Activated CD8-positive, alpha-beta T cell treated with anti-CD3 and anti-CD28 coated beads, Interleukin-2, amount 10 ng/mL, durations not matched to agents 7 days and 5 days (primary cell): ENCODE measurements at places on chromosomes 3 and 15. TPM values are rescaled to one million over a fixed set of nuclear protein-coding genes. Genes with fewer than 3 reads are reported as not detected.

The MLF1 gene
- 0.53 TPM for total RNA-seq

DNA sequence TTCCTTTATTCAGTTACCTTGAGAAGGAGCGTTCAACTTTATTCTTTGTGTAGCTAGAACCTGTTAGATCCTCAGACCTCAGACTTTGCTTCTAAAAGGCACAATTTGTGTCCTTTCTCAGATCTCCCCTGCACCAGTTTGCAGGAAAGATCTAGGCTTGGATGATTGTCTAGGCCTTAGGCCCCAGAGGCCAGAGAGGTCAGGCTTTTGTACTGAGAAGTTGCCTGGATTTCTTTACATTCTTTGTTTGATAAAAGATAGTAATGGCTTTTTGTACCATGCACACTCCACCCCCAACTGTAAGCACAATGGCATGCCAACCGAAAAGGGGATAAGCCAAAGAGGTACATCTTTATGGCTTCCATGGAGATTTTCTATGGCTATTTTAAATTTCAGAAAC, 719.6 kb upstream of the NR2F2 start:
- no peak for DNase-seq

The MST1 gene
- 3.8 TPM for total RNA-seq

DNA sequence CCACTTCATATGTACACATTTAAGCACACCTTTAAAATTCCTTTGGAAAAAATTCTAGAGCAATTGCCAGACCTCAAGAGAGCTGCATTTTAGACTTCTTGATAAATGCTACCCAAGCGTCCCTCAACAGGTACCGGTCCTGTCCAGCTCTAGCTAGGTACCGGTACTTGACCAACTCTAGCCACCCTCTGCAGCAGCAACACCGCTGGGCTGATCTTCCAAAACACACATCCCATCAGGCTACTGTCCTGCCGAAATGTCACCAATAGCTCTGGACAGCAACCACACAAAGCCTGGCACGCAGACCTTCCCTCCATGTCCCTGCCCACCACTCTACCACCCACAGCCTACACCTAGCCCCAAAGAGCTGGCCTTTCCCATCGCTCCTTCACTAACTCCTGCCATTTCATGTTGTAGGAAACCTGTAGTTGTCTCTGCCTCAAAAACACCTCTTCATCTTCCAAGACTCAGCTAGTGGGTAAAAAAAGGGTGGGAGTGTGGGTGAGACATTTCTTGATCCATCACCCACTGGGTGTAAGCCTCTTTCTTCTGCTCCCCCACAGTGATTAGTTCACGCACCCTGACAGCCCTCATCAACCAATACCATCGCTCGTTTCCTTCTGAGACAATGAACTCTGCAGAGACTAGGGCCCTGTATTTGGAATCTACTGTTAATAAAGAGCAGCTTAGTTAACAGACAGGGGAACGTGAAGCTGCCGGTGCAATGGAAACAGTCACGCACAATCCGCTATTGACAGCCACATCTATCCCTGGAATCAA, 6.8 kb downstream of the CHSY1 start:
- no peak for DNase-seq

- no peak for DNase-seq
These were observed 46.1 kb downstream of the PIK3R4 start for GRCh38 chr3:130700541-130700940.

The CD200 gene
- 1.4 TPM for total RNA-seq

DNA sequence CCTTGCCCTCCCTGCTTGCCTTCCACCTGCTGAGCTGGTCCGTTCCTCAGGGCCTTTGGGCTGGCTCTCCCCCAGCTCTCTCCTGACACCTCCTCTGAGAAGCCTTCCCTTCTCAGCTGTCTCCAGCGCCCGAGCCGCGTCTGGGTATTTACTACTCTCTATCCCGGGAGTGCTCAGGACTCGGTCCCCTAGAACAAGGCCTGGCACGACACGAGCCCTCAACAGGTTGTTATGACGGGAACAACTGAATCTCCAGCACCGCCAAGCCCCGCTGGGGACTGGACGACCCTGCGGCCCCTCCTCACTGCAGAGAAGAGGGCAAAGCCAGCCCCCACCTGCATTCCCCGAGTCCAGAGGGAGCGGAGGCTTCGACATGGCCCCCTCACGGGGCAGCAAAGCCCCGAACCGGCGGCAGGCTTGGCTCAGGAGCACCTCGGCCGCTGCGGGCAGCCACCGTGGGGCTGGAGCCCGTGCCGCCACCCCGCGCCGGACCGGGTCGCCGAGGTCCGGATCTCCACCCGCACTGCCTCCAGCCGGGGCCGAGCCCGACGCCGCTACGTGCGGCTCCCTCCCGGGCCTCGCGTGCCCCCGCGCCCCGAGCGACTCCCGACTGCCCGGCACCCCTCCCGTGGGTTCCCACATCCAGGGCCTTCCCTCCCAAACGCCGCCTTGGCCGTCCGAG, 792 bp downstream of the TPRA1 start:
- peak; percentile 29 for DNase-seq

- peak; percentile 65 for DNase-seq
These were observed 283.1 kb downstream of the FGF12 start for GRCh38 chr3:192444096-192444790.

DNA sequence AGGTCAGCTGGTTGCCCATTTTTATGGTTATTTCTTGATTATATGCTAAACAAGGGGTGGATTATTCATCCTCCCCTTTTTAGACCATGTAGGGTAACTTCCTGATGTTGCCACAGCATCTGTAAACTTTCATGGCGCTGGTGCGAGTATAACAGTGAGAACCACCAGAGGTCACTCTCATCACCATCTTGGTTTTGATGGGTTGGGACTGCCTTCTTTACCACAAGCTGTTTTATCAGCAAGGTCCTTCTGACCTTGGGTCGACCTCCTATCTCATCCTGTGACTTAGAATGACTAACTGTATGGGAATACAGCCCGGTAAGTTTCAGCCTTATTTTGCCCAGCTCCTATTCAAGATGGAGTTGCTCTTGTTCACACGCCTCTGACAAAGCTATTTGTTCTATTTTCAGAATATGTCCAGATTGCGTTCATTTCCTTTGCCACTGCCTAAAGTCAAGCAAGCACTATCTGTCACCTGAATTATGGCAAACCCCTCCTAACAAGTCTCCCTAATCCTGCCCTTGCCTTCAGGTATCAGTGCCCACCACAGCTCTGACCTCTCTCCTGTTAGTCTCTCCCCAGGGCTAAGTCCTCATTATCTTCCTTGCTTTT, 308.5 kb downstream of the ROBO2 start:
- no peak for DNase-seq

The SLITRK3 gene
- not detected for total RNA-seq

DNA sequence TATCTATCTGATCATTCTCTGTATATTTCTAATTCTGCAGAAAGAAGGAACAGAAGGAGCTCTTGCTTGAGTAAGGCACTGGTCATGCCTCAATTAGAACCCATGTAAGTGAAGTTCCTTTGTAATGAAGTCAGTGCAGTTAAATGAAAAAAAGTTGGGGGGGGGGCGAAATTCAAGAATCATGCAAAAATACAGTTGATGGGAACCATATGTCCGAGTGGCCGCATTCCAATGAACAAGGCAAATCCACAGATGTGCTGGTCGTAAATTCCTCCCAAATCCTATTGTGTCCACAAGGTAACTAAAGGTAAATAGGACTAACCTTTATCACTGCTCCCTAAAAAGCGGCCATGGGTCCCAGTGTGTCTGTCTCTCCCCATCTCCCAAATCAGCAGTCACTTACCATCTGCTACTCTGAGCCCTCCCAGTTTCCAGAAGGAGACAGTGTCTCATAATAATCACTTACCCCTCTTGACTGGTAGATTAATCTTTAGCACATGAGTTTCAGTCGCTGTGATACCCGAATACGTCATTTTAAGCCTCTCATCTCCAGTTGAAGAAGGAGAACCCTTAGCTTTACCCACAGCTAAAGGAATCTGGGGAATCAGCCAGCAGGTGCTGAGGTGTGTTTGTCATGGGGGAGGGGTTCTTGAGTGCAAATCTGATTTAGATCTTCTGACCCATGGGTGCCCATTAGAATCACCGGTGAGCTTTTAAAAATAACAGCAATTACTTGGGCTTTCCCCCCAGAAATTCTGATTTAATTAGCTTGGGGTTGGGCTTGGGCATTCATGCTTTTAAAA, 56.3 kb upstream of the EPHB3 start:
- no peak for DNase-seq

GRCh38 chr15:69997813-69998212, 99.9 kb downstream of the TLE3 start:
- no peak for DNase-seq

The LZTFL1 gene
- 6.7 TPM for total RNA-seq

The CELSR3 gene
- total RNA-seq, result 20.2 TPM

DNA sequence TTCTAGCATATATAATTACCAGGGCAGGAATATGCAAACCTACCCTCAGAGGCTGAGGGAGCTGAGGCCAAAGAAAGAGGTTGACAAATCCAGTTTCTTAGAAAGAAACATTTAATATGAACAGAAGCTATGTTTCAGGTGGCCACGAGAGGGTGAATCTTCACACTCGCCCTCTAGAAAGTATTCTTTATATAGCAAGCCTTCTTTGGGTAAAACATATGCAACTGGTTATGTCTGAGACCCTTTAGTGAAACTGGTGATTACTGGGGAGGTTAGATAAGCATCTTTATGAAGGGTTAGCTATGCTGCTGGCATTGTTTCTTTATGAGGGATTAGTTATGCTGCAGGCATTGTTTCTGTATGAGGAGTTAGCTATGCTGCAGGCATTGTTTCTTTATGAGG, 50.7 kb upstream of the GOLGA6L2 start:
- no peak for DNase-seq

DNA sequence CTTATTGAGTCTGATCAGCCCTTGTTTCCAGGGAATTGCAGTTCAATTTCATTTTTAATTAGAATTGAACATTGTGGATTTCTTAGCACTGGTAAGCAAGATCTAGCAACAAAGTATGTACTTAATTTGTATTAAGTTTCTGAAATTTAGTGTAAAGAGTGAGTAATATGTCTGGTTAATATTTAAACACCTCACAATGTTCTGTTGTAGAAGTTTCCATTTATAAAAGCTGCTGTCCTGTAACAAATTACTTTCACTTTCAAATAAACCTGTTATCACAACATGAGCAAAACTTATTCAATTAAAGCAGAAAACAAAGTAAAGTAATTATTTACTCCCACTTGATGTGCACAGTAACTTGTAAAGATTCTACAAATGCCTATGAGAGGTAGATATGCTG, 448.5 kb downstream of the NAALADL2 start:
- DNase-seq, result no peak

GRCh38 chr15:29051422-29051821, 165.6 kb downstream of the APBA2 start:
- DNase-seq, result no peak

- no peak for DNase-seq
These were observed 68.9 kb downstream of the SIDT1 start for GRCh38 chr3:113601240-113601639.

GRCh38 chr15:63460210-63461155, 43.9 kb upstream of the USP3 start:
- no peak for DNase-seq

- no peak for DNase-seq
These were observed 19.8 kb upstream of the STRIT1 start for GRCh38 chr3:155313300-155313699.

- no peak for DNase-seq
These were observed 52.0 kb downstream of the CCR3 start for GRCh38 chr3:46293991-46294833.

- peak; percentile 88 for DNase-seq
These were observed 8.3 kb downstream of the PSTPIP1 start for GRCh38 chr15:77002954-77003912.

The XPC gene
- total RNA-seq, result 29.4 TPM

The AMOTL2 gene
- total RNA-seq, result not detected

- DNase-seq, result no peak
These were observed 48.4 kb upstream of the CCDC80 start for GRCh38 chr3:112689385-112689784.

- no peak for DNase-seq
These were observed 13.3 kb upstream of the SOX2 start for GRCh38 chr3:181698263-181698954.

The FAM107A gene
- not detected for total RNA-seq

GRCh38 chr3:178260887-178261565, 275.2 kb upstream of the KCNMB2 start:
- DNase-seq, result no peak

The SLC27A2 gene
- 12.5 TPM for total RNA-seq

The SHC4 gene
- total RNA-seq, result 0.65 TPM

- DNase-seq, result no peak
These were observed 515 bp upstream of the EIF3J start for GRCh38 chr15:44536302-44536961.

GRCh38 chr3:135891121-135891520, 74.4 kb upstream of the PPP2R3A start:
- no peak for DNase-seq

DNA sequence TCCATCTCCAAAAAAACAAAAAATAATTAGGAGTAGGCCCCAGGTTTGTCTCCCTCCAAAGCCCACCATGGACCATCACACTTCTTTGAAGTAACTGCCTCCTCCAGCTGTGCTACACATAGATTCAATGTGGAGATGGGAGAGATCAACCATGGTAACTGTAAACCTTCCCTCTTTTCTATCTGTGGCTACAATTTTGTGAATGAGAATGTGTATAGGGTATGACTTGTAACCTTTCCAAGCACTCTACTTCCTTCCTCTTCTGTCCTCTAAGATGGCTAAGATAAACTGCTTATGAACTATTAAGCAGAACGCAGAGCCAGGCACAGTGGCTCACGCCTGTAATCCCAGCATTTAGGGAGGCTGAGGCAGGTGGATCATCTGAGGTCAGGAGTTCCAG, 55.5 kb upstream of the ATP11B start:
- no peak for DNase-seq

The CD96 gene
- 293 TPM for total RNA-seq

- DNase-seq, result no peak
These were observed 283.1 kb downstream of the XXYLT1 start for GRCh38 chr3:194987571-194988494.

DNA sequence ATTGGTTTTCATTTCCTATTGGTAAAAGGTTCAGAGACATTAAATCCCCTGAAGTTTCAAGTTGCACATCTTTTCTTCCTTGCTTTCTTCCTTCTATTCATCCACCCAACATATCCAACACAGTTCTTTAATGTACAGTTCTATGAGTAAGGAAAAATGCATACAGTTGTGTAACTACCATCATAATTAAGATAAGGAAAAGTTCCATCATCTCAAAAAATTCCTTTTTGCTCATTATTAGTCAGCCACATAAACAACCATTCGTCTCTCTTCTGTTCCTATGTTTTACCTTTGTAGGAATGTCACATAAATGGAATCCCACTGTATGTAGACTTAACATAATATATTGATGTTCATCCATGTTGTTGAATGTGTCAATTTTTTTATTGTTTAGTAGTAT, 211.1 kb upstream of the ADAMTS9 start:
- DNase-seq, result no peak
